ENCODE measurements at places on chromosomes 11 and 22. TPM values are rescaled to one million over a fixed set of nuclear protein-coding genes. Genes with fewer than 3 reads are reported as not detected.

Gene OVOL1
- total RNA-seq = 15.2 TPM

Gene NELL1
- total RNA-seq = not detected

Gene KDM4D
- 0.68 TPM for total RNA-seq

Gene PTPN5
- total RNA-seq = not detected

Gene SLC22A24
- total RNA-seq = not detected

Gene CCDC81
- 0.33 TPM for total RNA-seq

Gene SNX15
- total RNA-seq = 25.7 TPM

Gene SMIM35
- total RNA-seq = not detected

Gene PLEKHB1
- 127 TPM for total RNA-seq

Gene MAPK11
- total RNA-seq = 23.7 TPM

Gene DGCR6
- 3.1 TPM for total RNA-seq

Gene WNT7B
- 97.0 TPM for total RNA-seq

Gene CARD18
- total RNA-seq = not detected

Gene P2RY6
- total RNA-seq = not detected

Gene LIPT2
- 10.9 TPM for total RNA-seq

Gene RBM4
- 137 TPM for total RNA-seq

Gene SFI1
- 59.2 TPM for total RNA-seq

Gene NPTXR
- 6.6 TPM for total RNA-seq

Gene C11orf97
- total RNA-seq = not detected

Gene TENM4
- not detected for total RNA-seq

Gene GSTT2B
- 3.6 TPM for total RNA-seq

Gene GLB1L2
- total RNA-seq = 15.5 TPM

Gene GRAMD1B
- 5.9 TPM for total RNA-seq

Gene ZNF143
- 20.4 TPM for total RNA-seq

Gene CCDC188
- total RNA-seq = not detected

Gene GNAZ
- total RNA-seq = 7.3 TPM

Gene FGF19
- total RNA-seq = 0.73 TPM

Gene VPREB3
- total RNA-seq = not detected

Gene RIMBP3C
- total RNA-seq = not detected

Gene STK33
- total RNA-seq = 1.7 TPM
